Skin of body (tissue), 3 donors: ENCODE measurements at places on chromosomes 7 and 10. TPM values are rescaled to one million over a fixed set of nuclear protein-coding genes. Genes with fewer than 3 reads are reported as not detected.

- DNase-seq, result no peak
These were observed 349.2 kb downstream of the HGF start for GRCh38 chr7:81420526-81421226.

DNA sequence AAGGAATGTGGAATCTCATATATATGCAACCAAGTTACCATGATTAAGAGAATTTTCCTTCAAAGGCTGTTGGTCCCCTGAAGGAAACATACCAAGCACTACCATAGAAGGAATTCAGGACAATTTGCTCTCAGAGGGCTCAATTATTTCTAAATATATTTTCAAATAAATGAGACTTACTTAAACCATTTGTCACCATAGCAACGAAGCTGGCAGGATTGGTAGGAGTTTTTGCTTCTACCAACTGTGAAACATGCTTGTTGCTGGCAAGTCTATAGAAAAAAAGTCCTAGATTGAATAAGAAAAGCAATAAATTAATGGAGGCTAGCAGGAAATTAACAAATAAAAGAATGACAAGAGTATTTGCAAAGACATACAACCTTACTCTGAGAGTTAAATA lies 156.9 kb upstream of the NPSR1 start:
- DNase-seq, result no peak

DNA sequence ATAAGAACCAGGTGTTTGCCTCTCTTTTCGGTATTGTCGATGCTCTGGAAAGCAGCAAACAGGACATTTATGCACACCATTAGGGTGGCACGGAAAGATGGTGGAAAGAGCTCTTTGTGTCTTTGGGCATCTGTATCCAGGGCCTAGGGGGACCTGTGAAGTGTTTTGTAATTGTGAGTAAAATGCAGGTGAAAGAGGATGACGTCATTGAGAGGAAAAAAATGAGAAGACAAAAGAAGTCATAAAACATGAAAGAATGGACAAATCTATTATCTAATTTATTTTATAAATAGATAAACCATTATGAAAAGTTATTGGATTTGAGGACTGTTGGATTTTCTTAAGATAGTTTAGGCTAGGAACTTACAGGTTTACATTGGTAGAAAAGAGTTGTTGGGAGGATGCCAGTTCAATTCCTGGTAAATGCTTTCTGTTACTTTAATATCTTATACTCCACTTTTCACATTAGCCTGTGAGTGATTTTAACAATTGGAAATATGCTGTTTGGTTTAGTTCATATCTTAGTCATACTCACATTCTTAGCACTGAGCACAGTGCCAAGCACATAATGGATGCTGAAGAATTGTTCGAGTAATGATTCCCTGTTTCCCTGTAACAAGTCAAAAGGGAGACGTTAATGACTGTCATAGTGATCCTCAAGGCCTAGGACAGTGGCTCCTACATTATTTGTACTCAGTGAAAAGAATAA lies 62.6 kb downstream of the EXOC4 start:
- no peak for DNase-seq

PPP1R17 gene
- not detected for total RNA-seq

GRCh38 chr7:31307972-31308371 lies 32.6 kb downstream of the NEUROD6 start:
- DNase-seq, result no peak

- no peak for DNase-seq
These were observed 316.3 kb downstream of the PARD3 start for GRCh38 chr10:34498821-34499220.

DNA sequence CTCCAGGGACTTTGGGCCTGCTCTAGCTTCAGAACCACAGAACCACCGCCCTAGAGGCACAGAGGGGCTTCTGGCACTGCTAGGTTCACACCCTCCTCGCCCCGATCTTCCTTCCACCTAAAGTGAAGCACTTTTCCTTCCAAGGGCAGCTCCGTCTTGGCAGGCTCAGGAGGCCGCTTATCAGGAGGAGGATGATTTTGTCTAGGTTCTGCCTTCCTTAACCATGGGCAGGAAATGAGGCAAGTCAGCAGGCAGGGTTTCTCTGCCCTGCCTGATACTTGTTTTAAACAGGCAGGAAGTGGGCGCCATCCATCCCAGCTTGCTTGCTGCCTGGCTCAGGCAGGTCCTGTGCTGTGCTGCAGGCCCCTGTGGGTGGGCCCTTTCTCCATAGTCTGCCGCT lies 8.3 kb upstream of the ATP6V0E2 start:
- DNase-seq, result no peak

- DNase-seq, result no peak
These were observed 704.0 kb upstream of the LRRN3 start for GRCh38 chr7:110386913-110387312.

GRCh38 chr7:127751062-127751461 lies 99.1 kb downstream of the SND1 start:
- no peak for DNase-seq

LRRC61 gene
- total RNA-seq, result 3.0 TPM

TMEM178B gene
- 0.49 TPM for total RNA-seq

- no peak for DNase-seq
These were observed 31.0 kb upstream of the PFKP start for GRCh38 chr10:3036155-3037021.

DNA sequence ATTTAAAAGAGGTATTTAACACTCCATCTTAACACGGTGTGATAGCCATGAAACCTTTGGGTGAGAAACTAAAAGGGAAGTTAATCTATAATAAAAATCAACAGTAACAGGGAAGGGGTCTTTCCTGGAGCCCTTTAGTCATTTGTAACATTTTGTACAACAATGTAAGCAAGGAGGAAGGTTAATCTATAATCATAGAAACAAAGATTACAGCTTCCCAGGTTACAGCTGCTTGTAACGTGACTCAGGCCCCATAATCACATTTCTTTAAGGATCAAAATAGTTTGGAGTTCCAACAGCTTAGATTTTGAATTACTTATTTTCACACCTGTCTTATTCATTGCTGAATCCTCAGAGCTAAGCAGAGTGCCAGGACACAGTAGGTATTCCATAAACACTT lies 17.9 kb upstream of the CC2D2B start:
- no peak for DNase-seq

- no peak for DNase-seq
These were observed 2.5 kb upstream of the ZNF33A start for GRCh38 chr10:38007991-38008390.

DNA sequence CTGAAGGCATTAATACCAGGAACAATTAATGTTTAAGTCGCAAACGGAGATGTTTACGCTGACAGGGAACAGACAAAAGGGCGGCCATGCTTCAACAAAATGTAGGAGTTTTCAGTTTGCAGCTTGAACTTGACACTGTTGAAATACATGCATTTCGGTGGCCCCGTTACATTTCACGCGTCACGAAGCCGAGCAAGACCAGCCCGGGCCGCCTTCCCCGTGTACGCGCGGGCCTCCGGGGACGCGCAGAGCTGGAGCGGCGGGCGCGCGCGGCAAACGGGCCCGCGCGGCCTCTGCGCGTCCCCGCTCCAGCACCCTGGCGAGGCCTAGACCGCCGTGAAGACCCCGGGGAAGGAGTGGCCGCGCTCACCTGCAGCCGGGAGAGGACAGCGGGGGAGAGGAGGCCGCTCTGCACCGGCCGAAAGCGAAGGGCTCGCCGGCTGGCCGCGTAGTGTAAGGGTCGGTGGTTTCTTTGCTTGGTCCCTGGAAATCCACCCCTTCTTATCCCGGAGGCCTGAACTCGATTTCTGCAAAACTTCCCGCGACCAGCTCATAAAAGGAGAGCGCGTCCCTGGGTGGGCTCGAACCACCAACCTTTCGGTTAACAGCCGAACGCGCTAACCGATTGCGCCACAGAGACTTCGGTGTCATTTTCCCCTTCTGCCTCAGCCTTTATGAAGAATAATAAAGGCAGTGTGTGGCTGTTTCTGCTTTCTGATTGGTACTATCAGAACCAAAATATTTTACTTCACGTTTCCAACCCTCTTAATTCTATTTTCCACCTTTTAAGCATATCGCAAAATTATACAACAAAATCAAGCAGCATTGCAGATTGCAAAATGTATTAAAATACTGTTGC lies 11.4 kb upstream of the EBLN1 start:
- DNase-seq, result peak; percentile 93

- no peak for DNase-seq
These were observed 46.3 kb downstream of the STARD3NL start for GRCh38 chr7:38224392-38224791.
